MG63 (cell line): ENCODE measurements at places on chromosomes 6 and 20. TPM values are rescaled to one million over a fixed set of nuclear protein-coding genes. Genes with fewer than 3 reads are reported as not detected.

DNA sequence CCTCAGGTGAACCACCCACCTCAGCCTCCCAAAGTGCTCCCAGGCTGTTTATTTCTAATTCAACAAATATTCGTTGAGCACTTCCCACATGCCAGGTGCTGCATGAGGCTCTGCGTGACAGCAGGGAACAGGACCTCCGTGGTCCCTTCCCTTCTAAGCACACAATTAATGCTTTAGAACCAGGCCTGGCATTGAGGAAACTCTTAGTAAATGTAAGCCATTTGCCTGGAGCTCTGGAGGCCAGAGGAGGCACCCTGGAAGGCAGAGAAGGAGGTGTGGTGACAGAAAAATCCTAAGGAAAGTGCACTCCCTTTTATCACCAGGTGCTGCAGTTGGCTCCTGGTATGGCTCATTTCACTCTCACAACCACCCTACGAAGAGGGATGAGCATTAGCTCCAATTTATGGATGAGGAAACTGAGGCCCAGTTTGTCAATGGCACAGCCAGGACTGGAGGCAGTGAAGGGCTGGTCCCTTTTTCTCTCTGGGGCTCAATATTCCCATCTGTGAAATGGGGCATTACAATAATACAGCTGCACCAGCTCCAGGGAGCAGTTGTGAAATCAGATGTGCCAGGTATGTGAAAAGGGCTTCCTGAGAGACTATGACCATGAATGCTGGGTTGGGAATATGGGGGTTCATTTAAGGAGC lies 8.1 kb upstream of the ID1 start:
- DNase-seq: no peak

GRCh38 chr20:63082308-63082938 lies 75.7 kb upstream of the BHLHE23 start:
- DNase-seq: peak; percentile 59

DNA sequence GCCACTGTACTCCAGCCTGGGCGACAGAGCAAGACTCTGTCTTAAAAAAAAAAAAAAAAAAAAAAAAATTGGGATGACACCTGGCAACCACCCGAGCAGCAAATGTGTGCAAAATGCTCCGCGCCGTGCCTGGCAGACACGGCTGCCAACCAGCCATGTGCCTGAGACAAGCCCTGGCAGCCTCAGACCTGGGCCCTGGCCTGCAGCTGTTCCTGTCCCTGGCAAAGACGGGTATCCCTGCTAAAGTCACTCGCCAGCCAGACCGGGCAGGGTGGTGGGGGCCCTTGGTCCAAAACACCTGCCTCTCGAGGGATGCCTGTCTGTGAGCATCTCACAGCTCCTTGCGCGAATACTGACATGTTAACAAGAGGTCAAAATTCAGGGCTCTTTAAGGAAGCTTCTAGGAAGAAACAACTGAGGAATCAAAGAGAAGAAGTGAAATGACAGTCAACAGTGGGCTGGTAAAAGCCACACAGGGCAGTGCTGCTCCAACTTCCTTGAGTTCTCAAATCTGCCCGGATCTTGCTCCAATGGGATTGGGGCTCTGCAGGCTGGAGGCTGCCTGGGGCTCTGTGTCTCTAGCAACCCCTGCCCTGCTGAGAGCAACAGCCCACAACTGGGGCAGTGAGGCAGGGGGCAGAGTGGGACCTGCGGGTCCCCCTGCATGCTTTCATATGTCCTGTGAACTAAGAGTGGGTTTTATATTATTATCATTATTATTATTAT lies 53.4 kb downstream of the SYTL3 start:
- DNase-seq: no peak

DNA sequence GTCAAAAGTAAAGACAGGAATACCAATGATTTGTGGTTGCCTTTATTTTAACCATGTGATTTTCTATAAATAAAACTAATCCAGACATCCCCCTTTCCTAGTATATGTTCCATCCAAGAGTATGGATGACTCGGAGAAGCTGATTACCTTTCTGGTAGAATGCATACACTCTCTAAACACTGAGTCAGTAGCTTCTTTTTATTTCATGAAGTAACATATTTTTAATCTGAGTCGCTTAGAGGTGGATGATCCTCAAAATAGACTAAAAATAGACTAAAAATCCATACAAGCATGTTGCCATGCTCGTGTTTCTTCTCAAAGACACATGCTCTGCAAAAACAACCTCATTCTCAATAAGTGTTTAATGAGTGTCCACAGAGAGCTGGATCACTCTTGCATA lies 263.7 kb downstream of the COL12A1 start:
- DNase-seq: no peak

DNA sequence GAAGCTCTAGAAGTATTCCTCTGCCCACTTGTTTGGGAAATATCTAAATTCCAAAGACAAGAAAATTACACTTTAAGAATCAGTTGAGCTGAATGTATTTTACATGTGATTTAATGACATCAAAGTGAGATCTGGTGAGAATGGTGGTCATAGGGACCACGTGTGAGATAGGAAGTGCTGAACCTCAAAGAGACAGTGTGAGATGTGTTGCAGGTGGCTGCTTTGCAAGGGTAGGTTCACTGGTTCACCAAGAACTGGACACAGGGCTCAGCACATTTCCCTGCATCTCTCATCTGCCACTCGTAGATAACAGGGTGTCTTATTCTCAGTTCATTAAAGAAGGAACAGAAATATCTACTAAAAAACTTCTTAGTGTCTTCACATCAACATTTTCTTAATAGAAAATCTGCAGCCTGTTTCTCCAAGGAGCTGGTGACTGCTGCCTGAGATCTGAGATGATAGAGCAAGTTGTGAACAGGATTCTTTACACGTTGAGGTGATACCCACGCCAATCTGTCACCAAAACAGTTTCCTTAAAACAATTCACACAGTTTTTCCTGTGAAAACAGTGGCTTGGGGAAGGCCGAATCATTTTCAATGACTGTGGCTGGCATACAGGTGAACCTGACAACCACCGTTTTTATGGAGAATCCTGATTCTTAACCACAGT lies 7.2 kb downstream of the CCR6 start:
- DNase-seq: no peak

GRCh38 chr6:100342830-100343229 lies 121.9 kb downstream of the SIM1 start:
- no peak for DNase-seq

The JPH2 gene
- total RNA-seq: 6.5 and 9.9 TPM in 2 replicates

The TNFAIP3 gene
- 0.79 and 2.4 TPM in 2 replicates for total RNA-seq

The ALDH8A1 gene
- total RNA-seq: 0.10 TPM in 1 of 2 replicates, not detected in the other

The CPNE5 gene
- 0.59 TPM in 1 of 2 replicates, not detected in the other for total RNA-seq
